ENCODE measurements at places on chromosomes 2 and 18.

DNA sequence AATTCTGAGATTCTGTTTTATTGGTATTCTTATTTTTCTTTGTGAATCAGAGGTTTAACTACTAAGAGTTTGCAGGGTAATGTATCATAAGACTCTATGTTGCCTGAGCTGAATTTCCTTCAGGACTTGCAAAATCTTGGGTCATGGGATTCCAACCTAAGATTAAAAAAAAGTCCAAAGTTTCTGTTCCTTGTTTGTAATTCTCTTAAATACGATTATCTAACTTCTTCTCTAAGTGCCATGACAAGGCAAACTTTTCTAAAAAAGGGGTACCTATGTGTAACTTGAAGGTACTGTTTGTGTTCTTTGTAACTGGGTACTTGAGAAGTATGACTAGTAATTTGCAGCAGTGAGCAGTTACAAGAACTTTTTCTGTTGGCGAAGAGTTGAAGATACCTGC is 181.3 kb upstream of the ZEB2 start:
- no peak for DNase-seq

DNA sequence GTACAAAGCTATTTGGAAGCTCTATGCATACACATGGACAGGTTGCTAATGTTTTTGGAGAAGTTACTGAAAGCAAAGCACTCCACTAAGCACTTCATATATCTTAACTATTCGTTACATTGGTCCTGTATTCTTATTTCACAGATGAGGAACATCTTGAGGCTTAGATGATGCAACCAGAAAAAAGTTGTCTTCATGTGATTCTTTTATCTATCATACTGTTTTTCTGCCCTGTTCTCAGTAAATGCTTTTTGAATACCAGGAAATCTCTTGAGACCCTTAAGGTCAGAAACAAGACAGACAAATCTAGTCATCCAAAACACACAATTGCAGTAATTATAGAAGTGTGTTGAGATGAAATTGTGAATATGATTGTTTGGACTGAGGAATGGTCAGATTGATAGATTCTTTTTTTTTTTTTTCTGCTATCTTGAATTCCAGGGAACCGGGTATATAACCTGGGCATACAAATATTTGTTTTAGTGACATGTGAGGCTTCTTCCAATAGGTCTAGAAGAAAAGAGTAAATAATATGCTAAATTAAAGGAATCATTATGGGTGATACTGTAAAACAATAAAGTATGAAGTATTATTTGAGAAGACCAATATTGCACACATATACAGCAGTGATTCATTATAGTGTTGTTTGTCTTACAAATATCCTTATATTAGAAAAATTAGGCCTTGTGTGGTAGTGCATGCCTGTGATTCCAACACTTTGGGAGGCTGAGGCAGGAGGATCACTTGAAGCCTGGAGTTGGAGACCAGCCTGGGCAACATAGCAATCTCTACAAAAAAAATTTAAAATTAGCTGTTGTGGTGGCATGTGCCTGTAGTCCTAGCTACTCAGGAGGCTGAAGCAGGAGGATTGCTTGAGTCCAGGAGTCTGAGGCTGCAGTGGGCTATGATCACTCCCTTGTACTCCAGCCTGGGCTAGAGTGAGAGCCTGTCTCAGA is 33.7 kb downstream of the EHBP1 start:
- DNase-seq = no peak

DNA sequence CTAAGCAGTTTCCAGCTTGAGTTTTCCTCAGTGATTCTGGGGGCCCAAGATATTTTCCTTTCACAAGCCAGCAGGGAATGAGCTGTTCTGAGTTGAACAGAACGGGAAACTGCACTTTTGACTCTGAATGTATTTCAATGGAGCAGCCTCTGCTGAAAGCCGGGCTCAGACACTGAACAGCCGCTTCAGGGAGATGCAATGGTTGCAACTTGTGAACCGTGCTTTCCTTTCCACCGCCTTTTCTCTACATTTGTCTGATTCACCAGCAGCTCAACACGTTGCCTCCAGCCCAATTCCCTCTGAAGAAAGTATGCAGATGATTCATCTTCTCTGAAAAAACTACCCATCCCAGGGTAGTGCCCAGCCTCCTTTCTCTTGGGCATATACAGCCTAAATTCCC is 119.3 kb upstream of the PKDCC start:
- DNase-seq = peak; percentile 26

- no peak for DNase-seq
Observed at GRCh38 chr18:48575658-48576456, 37.0 kb downstream of the CTIF start.

- DNase-seq = no peak
Observed at GRCh38 chr2:30149976-30150375, 3.2 kb downstream of the YPEL5 start.

GRCh38 chr2:26243470-26244308 is 743 bp downstream of the HADHA start:
- DNase-seq = no peak

DNA sequence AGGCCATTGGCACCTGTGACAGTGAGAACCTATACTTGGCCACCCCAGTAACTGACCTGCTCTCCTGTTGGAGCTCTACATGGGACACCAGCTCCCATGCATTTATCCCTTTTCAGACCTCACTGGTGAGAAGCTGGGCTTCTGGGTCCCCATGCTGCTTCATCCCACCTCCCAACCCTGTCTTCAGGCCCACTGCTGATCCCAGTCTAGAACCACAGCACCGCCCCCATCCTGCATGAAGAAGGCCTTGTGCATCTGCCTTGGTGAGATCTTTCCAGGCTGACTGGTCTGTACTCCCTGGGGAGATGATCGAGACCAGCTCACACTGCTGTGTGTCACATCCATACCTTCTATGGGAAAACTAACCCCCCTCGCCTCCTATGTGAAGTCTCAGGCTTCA is 22.7 kb downstream of the TTC32 start:
- DNase-seq = no peak

DNA sequence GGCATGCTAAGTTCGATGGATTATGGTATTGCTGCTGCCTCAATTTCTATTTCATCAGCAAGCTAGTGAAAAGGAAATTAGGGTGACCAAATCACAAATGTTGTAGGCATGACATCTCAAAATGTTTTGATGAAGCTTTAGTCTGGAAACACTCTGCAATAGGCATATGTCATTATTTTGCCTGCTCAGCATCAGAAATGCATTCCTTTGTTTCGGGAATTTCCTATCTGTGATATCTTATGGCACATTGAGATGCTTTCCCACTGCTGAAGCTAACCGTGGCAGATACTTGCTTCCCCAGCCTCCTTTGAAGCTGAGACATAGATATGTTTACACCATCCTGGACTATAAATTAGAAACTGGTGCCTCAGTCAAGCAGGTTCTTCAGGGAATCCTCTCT is 119.7 kb downstream of the CDC42EP3 start:
- no peak for DNase-seq

- DNase-seq = no peak
Observed at GRCh38 chr2:14454202-14454601, 178.3 kb upstream of the LRATD1 start.

DNA sequence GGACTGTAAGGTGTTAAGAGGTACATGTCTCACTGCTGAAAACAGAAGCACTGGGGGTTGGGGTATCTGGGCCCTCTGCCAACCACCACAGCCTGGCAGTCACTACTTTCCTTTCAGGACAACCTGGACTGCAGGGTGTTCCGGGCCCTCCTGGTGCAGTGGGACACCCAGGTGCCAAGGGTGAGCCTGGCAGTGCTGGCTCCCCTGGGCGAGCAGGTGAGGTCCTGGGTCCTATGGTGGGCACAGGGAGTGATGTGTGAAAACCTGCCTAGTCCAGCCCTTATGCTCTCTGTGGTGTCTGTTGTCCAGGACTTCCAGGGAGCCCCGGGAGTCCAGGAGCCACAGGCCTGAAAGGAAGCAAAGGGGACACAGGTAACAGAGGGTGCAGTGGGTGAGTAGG is 40.0 kb downstream of the MARCO start:
- DNase-seq = no peak

GRCh38 chr2:106845716-106846115 is 40.3 kb downstream of the ST6GAL2 start:
- DNase-seq = no peak

DNA sequence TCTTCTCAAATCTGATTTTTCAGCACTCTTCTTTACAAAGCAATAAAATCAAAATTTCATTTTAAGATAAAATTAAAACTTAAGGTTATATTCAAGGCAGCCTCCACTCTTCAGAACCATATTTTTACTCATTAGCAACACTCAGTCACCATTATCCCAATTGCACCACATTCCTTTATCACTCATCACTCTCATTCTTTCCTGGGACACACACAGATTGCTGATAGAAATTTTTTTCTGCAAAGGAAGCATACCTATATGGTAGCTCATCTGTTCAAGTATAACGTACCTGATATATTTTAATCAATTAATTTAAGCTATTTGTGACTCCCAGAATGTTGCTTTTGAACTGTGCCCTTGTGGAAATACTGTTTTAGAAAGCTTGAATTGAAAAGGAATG is 1559.3 kb upstream of the ZEB2 start:
- DNase-seq = peak; percentile 8

DNA sequence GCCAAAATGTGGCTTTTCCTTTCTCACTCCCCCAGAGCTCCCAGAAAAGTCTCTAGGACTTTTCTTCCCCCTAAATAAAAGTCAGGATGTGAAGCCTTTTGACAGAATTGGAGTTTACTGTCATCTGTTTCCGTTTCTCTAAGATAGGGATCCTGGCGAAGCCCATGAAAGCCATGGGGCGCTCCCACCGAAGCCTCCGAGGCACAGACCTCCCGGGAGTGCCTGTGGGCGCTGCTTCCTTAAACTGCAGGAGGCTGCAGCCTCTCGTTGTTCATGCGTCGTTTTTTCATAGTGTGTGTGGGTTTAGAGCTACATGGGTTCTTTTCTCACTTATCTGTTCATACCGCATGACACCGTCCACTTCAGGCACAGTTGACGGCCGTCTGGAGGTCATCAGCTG is 56.8 kb downstream of the ASAP2 start:
- DNase-seq = no peak

GRCh38 chr2:152242787-152243472 is 67.4 kb upstream of the STAM2 start:
- DNase-seq = no peak

- DNase-seq = no peak
Observed at GRCh38 chr2:44286119-44286883, 11.0 kb downstream of the SLC3A1 start.

- DNase-seq = no peak
Observed at GRCh38 chr2:230811508-230811907, 53.2 kb upstream of the ITM2C start.

DNA sequence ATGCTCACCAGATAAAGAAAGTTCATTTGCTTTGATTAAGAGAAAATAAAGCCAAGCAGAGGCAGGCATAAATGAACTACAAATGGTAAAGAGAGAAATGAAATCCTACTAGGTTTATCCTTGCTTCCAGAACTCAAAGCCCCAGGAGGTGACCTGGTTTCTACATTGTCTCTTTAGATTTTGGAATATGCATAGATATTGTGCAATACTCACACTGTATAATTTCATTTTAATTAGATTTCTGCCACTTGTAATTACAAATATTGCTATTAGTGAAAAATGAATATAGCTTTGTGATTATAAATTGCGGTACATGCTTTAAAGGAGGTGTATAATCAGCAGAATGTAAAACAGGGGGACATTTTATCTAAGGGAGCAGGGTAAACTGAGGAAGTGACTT is 76.9 kb upstream of the NRXN1 start:
- no peak for DNase-seq

DNA sequence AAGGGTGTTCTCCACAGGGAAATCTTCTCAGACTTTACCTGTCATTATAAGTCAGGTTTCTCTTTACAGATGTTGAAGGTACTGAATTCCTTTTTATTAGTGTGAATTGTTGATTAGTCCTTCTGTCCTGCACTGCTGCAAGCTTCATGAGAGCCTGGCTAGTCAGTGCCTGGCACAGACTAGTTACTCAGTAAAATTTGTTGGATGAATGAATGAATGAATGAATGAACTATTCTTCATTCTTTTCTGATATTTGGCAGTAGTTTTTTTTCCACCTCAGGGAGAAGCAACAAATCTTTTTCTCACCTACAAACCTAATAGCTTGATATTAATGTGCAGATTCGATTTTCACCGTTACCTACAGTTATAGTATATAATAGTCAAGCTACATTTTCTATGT is 64.3 kb downstream of the ACVR2A start:
- DNase-seq = no peak

- no peak for DNase-seq
Observed at GRCh38 chr18:56374007-56374655, 264.3 kb downstream of the TXNL1 start.

GRCh38 chr2:187003038-187003554 is 154.1 kb upstream of the ZSWIM2 start:
- no peak for DNase-seq

DNA sequence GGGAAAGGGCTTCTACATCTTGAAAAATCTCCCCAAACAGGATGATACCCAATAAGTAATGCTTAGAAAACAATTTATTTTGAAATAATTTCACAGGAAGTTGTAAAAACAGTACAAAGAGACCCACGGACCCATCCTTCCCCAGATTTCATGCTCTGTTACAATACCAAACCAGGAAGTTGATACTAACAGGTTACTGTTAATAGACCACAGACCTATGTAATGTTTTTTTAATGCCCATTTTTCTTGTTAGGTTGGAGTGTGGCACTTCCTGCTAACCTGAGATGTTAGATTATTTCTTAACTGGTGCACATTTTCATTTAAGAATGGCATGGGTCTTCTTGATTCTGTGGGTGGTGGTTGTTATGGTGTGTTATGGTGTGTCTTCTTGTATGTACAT is 21.4 kb upstream of the MGAT5 start:
- DNase-seq = no peak

GRCh38 chr2:25304826-25305596 is 36.7 kb downstream of the DNMT3A start:
- no peak for DNase-seq

DNA sequence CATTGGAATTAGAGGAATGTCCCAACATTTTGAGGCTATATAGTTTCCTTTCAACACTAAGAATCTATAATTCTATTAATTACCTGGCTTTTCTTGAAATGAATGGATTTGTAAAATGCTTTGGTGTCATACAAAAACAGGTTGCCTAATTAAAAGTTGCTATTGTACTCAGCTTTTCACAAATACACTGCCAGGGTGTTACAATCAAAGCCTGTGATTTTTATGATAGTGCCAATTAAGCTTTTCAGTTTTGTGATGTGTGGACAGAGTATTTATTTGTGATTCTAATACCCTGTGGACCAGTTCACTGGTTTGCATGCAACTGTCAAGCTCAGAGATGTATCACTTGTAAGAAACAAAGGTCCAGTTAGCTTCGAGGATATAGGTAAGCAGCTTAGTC is 71.8 kb downstream of the NAB1 start:
- DNase-seq = no peak

DNA sequence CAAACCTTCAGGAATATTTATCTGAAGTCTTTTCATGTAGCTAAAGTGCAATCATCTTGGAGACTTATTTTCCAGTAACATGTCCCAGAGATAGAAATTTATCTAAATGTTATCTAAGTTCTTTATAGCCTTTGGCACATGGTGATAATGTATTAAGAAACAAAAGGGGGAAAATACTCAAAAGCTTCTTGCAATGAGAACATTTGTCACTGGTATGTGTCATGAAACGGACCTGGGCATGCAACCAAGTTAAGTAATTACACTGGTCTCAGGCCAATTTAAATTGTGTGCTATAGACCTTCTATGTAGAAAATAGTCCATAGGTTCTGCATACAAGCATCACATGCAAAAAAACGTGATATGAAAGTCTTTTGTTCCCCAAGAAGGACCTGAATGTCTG is 136.2 kb downstream of the SLC8A1 start:
- no peak for DNase-seq

Data from HS-27A (cell line).